Naive thymus-derived CD8-positive, alpha-beta T cell (primary cell): ENCODE measurements at places on chromosomes 4 and X. TPM values are rescaled to one million over a fixed set of nuclear protein-coding genes. Genes with fewer than 3 reads are reported as not detected.

- DNase-seq = no peak
Measured at GRCh38 chr4:7673121-7673520, 238.4 kb upstream of the PSAPL1 start.

- DNase-seq = no peak
Measured at GRCh38 chr4:47390428-47391125, 72.9 kb downstream of the COMMD8 start.

DNA sequence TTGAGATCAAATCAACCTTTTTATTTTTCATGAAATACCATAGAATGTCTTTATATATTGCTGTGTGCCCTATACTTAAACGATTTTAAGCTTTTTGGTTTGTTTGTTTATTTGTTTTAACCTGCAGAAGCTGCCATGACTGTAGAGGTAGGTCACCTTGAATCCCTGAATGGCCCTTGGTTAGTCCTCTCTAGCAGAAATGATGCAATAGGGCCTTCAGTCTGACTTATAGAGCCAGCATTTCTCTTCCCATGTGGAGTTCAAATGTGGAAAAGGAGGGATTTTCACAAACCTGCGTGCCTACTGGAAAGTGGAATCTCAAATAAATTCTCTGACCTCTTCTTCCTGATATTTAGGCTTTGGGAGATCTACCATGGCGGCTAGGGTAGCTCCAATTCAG, 327.9 kb downstream of the MAPK10 start:
- no peak for DNase-seq

GRCh38 chrX:135652602-135653001, 60.8 kb upstream of the CT45A1 start:
- DNase-seq = no peak

- DNase-seq = no peak
Measured at GRCh38 chr4:3791910-3792542, 25.8 kb downstream of the ADRA2C start.

GRCh38 chrX:138519296-138519695, 192.2 kb downstream of the FGF13 start:
- no peak for DNase-seq

- no peak for DNase-seq
Measured at GRCh38 chr4:72468904-72469502, 100.0 kb downstream of the ADAMTS3 start.

BMP2K gene
- total RNA-seq = 17.0 TPM

DNA sequence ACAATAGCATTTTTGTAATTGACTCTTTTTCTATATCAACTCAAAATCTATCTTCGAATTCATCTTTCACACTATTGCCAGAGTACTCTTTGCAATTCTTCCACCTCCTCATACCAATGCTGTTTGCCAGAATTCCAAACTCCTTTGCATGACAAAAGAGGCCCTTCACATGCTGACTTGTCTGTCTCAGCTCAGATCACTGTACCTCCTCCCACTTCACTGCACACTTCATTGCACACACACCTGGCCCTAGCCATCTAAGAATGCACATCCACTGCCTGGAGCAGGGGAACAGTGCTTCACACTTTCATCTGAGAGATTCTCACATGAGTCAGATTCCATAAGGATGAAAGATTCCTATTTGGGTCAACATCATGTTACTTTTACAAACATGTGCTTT, 56.5 kb downstream of the PRDM5 start:
- DNase-seq = no peak

DNA sequence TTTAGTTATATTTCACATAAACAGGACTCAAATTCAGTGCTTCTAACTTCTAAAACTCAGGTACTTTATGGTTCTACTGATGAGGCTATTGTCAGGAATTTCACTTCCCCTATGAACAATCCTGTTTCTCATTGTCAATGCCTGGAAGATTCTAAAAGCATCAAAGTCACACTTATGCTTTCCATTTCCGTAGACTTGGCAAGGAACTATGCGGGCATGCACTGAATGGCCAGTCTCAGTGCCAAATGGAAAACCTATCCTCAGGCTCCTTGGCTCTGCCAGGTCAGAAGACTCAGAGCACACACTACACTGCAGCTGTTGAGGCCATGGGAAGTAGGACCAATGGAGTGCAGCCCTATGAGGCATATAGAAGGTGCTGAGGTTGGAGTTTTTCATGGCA, 97.0 kb upstream of the PTPN13 start:
- no peak for DNase-seq

DNA sequence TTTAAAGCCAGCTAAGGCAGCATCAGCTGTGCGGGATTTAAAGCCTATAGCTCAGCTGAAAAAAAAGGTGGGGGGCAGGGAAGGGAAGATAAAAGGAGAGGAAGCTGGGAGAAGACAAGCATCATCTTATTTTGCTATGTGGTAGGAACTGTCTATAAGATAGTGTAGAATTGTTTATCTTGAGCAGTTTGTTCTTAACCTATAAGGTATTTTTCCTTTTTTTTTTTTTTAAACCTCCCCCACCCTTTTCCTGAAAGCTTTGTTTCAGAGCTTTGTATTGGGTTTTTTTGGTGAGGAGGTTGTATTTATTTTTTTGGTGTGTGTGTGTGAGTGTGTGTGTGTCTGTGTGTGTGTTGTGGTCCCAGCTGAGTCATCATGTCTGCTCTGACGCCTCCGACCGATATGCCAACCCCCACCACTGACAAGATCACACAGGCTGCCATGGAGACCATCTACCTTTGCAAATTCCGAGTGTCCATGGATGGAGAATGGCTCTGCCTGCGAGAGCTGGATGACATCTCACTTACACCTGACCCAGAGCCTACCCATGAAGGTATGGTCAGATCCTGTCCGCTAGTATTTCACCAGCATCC, 531 bp downstream of the RUFY3 start:
- peak; percentile 36 for DNase-seq

ASB9 gene
- 0.33 TPM for total RNA-seq

ZDHHC15 gene
- total RNA-seq = 0.69 TPM

IL21 gene
- not detected for total RNA-seq

TIGD4 gene
- 0.36 TPM for total RNA-seq

DNA sequence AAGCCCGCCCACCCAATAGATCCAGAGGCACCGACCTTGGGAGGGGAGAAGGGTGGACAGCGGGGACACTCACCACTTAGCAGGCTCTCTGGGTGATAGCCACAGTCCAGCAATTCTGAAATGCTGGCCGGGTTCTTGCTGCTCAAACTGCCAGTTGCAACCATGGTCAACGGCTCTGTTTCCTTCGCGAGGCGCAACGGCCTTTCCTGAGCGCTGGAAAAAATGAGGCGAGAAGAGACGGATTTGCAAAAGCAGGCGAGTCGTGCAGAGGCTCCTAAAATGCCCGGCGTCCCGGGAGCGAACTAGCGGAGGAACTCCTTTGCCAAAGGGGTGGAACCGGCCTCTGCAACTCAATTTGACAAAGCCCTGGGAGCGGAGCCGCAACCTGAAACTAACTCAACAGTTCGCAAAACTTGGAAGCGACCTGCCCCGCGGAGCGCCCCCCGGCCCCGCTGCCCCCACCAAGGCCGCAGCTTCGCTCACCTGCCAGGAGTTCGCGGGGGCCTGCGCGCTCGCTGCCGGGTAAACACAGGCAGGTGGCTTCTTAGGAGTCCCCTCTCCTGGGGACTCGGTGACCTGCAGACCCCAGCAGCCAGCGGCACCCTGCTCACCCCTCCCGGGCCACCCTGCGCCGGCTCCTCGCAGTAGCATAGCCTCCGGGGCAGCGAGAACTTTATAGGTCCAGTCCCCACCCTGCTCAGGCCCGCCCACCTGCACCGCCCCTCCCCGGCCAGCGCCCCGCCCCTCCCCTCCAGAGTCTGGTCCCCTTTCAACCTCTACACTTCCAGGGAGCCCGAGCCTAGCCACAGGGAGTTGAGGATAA, at the start of gene DDIT4L:
Gene DDIT4L, minus strand, starts transcription at position 649 of the 823 bp plus-strand sequence. Its CDS starts 485 bp downstream, at position 164.
- peak; percentile 16 for DNase-seq

- no peak for DNase-seq
Measured at GRCh38 chr4:93066749-93067148, 761.8 kb upstream of the ATOH1 start.

DNA sequence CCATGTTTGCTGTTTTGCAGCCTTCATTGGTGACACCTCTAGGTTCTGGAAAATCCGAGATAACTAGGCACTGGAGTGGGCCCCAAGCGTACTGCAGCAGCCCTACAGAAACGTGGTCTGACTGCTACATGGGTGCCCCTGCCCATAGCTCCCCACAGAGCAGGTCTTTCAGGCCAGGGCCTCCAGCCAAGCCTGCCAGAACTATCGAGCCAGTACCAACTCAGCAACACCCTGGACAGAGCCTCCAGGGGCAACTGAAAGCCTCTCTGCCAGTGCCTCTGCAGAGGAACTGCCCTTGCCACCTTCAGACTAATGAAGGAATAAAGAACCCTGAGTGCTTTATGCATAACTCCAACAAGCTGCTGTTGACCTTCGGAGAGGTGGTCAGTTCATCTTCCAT, 111.1 kb upstream of the PPP3CA start:
- no peak for DNase-seq

GRCh38 chr4:121648516-121648915, 48.3 kb downstream of the ANXA5 start:
- no peak for DNase-seq

CFAP99 gene
- not detected for total RNA-seq

GPM6B gene
- not detected for total RNA-seq

DNA sequence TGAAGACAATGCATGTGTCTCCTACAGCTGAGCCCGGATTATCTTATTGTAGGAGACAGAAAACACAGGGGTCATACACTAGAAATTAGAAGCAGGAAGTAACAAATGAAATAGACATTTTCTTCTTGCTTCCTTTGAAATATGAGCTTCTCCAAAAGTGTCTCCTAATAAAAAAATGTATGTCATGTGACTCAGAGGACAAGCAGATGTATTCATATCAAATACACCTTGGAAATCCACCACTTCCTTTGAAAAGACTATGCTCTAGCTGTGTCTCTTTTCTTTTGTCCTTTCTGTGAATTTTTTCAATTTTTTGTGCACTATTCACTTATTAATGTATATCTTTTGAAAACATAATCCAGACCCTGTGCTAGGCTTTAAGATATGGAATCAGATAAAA, 1906.2 kb downstream of the C4orf33 start:
- no peak for DNase-seq

DNA sequence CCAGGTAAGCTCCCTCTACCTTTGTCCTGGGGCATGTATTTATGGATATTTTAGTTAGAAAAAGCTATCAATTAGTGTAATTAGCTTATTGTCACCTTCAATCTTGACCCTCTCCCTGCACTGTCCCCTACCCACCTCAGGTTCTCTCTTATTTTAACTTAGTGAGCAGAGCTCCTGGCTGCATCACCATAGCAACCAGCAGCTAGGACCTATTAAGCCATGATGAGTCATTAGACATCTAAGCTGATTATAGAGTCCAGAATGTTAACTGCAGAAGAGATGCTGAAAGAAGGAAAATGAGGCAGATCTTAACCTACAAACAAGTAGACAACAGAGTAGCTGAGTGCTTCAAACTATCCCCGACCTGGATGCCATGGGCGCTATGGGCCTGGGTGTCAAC, 36.6 kb downstream of the MAGEE2 start:
- DNase-seq = no peak

GRCh38 chr4:109803924-109804571, 2.2 kb upstream of the CFI start:
- DNase-seq = no peak

- no peak for DNase-seq
Measured at GRCh38 chrX:2710041-2710840, 19.1 kb downstream of the CD99 start.

GRCh38 chrX:81120258-81120935, 81.3 kb downstream of the HMGN5 start:
- no peak for DNase-seq

- no peak for DNase-seq
Measured at GRCh38 chrX:313546-313945, 5.0 kb downstream of the GTPBP6 start.

FGFBP1 gene
- not detected for total RNA-seq

- peak; percentile 22 for DNase-seq
Measured at GRCh38 chrX:39772057-39772832, 325.5 kb downstream of the BCOR start.

GRCh38 chr4:25654031-25654970, 1.4 kb upstream of the SLC34A2 start:
- no peak for DNase-seq

PDE5A gene
- total RNA-seq = 1.2 TPM

ANKRD50 gene
- 1.1 TPM for total RNA-seq

DNA sequence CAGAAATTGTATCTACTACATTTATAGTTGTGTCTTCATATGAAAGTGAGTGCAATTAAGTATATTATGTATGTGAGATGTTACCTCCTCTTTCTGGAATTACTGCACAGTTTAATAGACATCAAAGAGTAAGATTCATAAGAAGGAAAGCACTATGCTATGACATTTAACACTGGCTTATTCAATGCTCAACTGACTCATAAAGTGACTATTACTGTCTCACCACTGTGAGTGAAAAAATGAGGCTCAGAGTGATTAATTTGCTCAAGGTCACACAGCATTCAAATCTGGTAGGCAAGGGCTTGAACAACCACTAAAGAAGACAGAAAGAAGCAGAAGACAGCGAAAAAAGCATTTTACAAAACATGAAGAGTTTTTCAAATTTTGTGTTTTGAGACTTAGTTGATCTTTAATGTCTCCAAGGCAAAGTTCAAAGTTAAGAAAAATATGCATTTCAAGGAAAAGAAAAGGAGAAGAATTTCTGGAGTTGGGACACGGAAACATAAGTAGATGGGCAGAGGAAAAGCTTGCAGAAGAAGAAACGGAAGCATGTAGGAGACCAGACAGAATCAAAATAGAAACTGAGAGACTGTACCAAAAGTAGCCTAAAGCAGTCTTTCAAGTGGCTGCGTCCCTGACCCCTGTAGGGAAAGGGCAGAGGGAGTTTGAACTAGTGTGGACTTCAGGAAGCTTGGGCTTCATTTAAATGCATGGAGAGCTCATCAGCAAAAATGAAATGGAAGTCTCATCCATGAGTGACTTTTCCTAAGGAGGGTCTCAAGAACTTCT, 66.3 kb downstream of the KCNIP4 start:
- DNase-seq = no peak

DNA sequence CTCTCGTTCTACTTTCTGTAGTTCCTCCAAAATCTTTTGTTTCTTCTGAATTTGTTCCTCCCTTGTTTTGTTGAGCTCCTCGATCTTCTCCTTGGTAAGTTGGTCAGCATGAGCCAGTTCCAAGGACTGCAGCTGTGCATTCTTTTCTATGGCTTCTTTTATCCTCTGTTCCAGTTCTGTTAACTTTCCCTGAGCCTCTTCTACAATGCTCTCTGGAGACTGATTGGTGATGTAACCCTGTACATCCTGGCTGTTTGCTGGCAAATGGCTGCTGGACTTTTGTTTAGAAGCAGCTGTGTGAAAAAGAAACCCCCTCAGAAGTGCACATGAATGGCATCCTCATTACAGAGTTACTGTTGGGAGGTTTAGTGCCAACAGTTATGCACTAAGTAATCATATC, 70.5 kb upstream of the COX18 start:
- DNase-seq = no peak

TMEM31 gene
- total RNA-seq = not detected

GRCh38 chrX:67892401-67892800, 348.6 kb downstream of the AR start:
- no peak for DNase-seq
